Activated CD8-positive, alpha-beta T cell treated with anti-CD3 and anti-CD28 coated beads for 36 hours (primary cell): ENCODE measurements at places on chromosomes 11 and 22. TPM values are rescaled to one million over a fixed set of nuclear protein-coding genes. Genes with fewer than 3 reads are reported as not detected.

The INPP5J gene
- 0.29 TPM for total RNA-seq

The SOX10 gene
- not detected for total RNA-seq

The C22orf31 gene
- total RNA-seq = not detected

The MMP27 gene
- not detected for total RNA-seq

The OR51B5 gene
- total RNA-seq = not detected

The FDXACB1 gene
- total RNA-seq = 6.9 TPM

The ZNRF3 gene
- total RNA-seq = 2.0 TPM

The POU2F3 gene
- not detected for total RNA-seq

The PAMR1 gene
- total RNA-seq = not detected

GRCh38 chr11:44980533-44981427, 30.1 kb upstream of the TP53I11 start:
- no peak for DNase-seq

DNA sequence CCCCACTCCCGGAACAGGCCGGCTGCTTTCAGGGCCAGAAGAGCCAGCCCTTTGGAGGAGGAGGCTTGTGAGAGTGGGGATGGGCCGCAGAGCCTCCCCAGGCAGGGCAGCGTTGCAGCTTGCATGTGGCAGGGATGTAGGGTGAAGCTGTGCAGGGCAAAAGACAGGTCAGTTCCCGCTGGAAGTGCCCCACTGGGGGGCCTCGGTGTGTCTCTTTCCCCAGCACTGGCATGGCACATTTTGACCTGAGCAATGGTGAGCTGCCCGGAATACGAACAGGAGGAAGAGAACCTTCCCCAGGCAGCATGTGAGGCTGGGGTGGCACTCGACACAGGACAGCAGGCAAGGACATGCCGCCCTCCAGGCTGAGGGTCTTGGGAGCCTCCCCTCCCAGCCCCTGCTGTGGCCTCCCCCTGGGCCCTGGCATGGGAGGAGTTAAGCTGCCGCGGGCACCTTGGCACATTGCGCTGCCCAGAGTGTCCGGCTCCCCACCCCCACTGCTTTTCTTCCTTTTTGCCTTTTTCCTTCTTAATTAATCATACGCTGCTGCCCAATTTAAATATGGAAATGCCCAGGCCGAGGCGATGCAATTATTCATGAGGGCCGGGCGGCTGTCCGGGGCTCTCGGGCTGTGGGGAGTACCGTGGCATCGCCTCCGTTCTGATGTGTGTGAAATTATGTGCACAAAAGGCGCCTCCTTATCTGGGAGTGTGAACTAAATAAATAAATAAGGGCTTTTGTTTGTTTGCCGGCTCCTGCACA, 76.0 kb upstream of the WNT7B start:
- DNase-seq = peak; percentile 15

GRCh38 chr11:59138643-59139042, 4.0 kb upstream of the FAM111A start:
- DNase-seq = no peak

GRCh38 chr22:36387709-36387958, 133 bp downstream of the MYH9 start:
- no peak for DNase-seq

- no peak for DNase-seq
Observed at GRCh38 chr11:96290631-96291030, 52.4 kb downstream of the MAML2 start.

DNA sequence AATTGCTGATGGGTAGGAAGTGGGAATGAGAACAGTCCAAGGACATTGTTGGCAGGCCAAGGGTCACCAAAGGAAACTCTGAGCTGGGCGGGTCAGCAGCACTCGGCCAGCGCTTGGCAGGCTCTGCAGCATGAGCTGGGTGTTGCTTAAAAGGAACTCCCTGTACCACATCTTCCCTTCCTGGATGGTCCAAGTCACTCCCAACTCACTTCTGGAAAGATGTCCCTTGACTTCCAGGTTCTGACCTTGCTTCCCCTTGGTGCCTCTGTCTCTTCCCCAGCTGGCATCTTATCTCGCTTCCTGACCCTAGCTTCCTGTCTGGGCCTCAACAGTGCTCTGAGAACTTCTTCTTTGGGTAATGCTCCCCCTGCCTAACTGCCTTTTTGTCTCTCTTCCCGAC, 24.8 kb upstream of the SWAP70 start:
- DNase-seq = no peak

DNA sequence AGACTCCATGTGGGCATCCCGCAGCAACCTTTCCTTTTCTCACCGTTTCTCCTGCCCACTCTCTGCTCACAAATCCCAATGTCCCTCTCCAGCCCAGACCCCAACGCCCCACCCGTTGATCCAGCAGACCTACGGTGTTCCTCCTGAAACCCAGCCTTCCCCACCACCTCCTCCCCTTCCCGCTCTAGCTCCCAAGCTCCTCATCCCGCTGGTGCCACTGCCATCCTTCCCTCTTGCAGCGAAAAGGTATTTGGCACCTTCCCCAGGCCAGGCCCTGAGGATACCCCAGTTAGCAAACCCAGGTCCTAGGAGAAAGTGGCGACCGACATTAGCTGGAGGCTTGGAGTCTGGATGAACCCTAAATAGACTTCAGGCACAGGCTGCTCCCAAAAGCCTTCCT, 84.0 kb upstream of the RTL6 start:
- no peak for DNase-seq

DNA sequence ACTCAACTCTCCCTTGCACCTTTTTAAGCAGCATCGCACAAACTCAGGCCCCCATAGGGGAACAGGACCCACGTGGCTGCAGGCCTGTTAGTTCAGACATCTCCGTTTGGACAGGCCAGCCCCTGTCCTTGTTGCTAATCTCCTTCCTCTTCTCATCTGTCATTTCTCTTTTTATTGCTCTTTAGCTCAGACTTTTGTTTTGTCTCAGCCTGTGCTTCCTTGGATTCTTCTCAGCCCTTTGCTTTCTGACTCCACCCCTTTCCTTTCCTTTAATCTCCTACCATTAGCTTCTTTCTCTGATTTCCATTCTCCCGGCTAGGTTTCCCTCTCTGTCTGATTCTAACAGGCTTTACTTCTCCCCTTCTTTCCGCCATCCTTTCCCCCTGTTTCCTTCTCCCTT, 68.7 kb downstream of the SCN3B start:
- no peak for DNase-seq

- peak; percentile 5 for DNase-seq
Observed at GRCh38 chr11:18145025-18145424, 12.7 kb downstream of the MRGPRX3 start.

GRCh38 chr11:92626624-92627023, 342.8 kb upstream of the MTNR1B start:
- DNase-seq = no peak

- DNase-seq = no peak
Observed at GRCh38 chr22:44881624-44882023, 128.2 kb downstream of the PHF21B start.

GRCh38 chr11:96147906-96148486, 195.0 kb downstream of the MAML2 start:
- no peak for DNase-seq

- no peak for DNase-seq
Observed at GRCh38 chr22:32780726-32781310, 20.7 kb upstream of the TIMP3 start.

GRCh38 chr11:106061954-106062949, 14.9 kb downstream of the KBTBD3 start:
- DNase-seq = no peak

DNA sequence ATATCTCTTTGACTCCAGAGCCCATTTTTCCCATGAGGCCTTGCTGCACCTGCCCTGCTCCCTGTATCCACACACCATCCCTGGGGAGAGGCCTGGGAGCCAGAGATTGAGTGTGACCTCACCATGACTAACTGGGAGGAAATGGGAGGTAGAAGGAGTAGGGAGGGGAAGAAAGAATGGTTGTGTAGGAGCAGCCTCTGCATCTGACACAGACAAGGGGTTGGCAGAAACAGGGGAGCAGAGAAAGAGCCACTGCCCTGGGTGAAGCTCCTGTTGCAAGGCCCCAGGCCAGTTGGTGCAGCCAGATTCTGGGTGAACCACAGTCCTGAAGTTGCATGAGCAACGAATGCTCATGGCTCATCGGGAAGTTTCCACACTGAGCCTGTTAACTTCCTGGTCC, 32.4 kb downstream of the POU2F3 start:
- DNase-seq = no peak

DNA sequence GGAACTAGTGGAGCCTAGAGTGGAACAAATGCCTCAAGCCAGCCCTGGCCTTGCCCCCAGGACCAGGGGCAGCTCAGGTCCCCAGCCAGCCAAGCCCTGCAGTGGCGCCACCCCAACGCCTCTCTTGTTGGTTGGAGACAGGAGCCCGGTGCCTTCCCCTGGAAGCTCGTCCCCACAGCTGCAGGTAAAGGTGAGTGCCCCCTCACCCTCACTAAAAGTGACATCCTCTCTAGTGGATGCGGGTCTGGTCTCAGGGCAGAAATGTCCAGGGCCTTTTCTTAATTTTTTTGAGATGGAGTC, 21.5 kb downstream of the MICALL1 start:
- DNase-seq = no peak

- DNase-seq = no peak
Observed at GRCh38 chr11:22879630-22880029, 19.4 kb upstream of the CCDC179 start.

GRCh38 chr11:81870066-81870412, 863.6 kb downstream of the FAM181B start:
- no peak for DNase-seq

DNA sequence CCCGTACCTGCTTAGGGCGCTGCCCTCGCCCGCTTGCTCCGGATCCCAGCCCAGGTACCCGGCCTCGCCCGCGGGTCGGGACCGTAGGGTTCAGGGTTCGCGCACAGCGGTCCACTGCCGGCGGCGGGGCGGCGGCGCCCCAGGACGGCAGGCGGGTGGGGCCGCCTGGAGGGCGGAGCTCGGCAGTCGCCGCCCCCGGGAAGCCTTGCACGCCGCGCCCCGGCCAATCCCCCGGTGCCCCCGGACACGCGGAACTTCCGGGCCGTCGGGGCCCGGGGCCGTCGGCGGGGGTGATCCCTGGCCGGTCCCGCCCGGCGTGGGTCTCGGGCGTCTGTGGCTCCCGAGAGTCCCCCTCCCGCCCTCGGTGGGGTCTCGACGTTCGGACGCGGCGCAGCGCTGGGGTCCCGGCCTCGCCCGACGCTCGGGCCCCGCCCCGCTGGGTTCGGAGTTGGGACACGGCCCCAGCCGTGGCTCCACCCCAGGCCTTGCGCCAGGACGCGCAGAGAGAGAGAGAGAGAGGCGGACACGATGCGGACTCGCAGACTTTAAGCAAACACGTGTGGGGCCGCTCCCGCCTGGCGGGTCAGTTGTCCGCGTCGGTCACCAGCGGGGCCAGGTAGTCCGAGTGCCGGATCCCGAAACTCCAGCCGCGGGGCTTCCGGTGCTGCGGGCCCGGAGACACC, at the start of gene TYMP:
Gene TYMP, minus strand, starts transcription at position 116 of the 683 bp plus-strand sequence. CDS start 303 bp downstream, outside the sequence.
- peak; percentile 75 for DNase-seq

- DNase-seq = no peak
Observed at GRCh38 chr11:28833169-28833568, 725.0 kb downstream of the METTL15 start.

DNA sequence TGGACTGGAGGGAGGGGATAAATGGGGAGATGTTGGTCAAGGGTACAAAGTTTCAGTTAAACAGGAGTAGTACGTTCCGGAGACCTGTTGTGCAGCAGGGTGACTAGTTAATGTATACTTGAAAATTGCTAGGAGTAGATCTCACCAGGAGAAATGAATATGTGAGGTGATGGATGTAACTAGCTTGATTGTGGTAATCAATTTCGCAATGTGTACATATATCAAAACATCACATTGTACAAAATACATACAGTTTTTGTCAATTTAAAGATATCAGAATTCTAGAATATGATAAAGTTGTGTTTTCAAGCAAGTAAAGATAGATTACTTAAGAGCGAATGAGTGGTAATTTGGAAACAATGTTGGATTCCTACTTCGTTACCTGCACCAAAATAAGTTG, 13.3 kb downstream of the EIF3F start:
- DNase-seq = no peak

DNA sequence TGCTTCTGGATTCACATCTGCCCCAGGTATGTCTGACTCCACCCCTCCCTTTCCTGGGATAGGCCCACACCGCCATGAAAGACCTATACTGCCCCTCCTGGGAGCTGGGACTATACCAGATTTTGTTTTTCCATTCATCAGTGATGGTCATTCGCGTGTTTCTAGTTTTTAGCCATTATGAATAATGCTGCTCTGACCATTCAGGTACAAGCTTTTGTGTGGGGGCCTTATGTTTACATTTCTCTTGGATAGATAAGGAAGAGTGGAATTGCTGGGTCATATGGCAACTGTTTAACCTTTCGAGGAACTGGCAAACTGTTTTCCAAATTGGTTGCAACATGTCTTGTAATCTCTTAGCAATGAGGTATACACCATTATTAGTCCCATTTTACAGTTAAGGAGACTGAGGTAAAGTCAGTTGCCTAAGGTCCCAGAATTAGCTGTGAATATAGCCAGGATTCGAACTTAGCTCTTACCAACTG, 1.2 kb upstream of the TBC1D10A start:
- DNase-seq = no peak

GRCh38 chr11:71081704-71082230, 170.6 kb downstream of the SHANK2 start:
- no peak for DNase-seq

DNA sequence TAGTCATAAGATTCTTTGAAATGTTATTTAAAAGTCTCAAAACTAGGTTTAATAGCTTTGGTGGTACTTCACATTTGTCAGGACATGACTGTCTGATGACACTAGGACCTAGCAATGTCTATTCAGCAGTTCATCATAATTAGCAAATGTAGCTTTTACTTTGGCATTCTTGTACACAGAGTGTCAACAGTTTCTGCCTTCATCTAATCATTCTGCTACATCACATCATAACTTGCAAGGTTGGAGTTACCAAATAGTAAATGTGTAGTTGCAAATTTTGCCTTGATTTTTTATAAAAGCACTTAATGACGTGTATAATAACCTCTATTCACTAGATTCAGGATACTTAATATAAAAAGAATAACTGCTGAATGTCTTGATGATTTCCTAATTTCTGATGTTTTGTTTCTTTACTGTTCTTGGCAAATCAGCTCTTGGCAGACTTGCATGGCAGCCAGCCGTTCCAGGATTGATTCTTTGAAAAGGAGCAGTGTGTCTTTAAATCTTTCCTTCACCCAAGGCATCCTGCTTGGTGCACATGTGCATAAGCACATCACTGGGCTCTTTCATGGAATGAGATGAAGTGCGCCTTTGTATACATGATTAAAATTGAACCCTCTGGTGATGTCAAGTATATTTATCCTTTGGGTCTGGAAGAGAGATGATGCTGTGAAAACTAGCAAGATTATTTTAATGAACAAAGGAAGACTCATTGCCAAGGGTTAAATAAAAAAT, 12.2 kb downstream of the FBXO7 start:
- no peak for DNase-seq

GRCh38 chr22:20956258-20957101, 10.6 kb upstream of the AIFM3 start:
- DNase-seq = no peak

GRCh38 chr11:66674964-66675602, 2.6 kb downstream of the RBM4B start:
- no peak for DNase-seq

- no peak for DNase-seq
Observed at GRCh38 chr22:35918456-35918855, 110.2 kb downstream of the RBFOX2 start.

- DNase-seq = no peak
Observed at GRCh38 chr11:7520981-7521487, 7.2 kb downstream of the PPFIBP2 start.

GRCh38 chr22:39496131-39496838, 5.8 kb upstream of the MIEF1 start:
- DNase-seq = peak; percentile 80

GRCh38 chr11:35246745-35247144, 107.8 kb downstream of the CD44 start:
- DNase-seq = no peak
